Activated T-cell treated with anti-CD3 and anti-CD28 coated beads, Interleukin-2, amount 50 U/mL, for 1 hour (primary cell): ENCODE measurements at places on chromosomes 5 and 9.

- no peak for DNase-seq
Observed at GRCh38 chr5:40678026-40678425, 1.7 kb upstream of the PTGER4 start.

DNA sequence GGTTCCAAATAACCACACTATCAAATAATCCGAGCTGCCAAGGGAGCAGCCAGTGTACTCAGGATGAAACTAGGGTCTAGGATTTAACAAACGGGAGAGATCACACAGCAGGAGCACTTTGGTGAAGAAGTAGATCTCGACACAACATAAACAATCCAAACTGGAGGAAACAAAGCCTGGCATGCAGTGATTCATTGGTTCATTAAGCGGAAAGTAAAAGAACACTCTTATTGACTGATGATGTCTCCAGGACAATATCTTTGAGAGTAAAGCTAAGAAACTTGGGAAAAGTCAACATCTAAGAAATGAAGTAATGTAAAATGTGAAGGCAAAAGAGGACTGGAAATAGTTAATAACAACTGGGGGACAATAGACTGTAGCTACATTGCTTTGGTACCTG is 1478.3 kb upstream of the CDH9 start:
- DNase-seq = no peak

GRCh38 chr5:2167671-2168070 is 284.9 kb upstream of the IRX4 start:
- DNase-seq = no peak

DNA sequence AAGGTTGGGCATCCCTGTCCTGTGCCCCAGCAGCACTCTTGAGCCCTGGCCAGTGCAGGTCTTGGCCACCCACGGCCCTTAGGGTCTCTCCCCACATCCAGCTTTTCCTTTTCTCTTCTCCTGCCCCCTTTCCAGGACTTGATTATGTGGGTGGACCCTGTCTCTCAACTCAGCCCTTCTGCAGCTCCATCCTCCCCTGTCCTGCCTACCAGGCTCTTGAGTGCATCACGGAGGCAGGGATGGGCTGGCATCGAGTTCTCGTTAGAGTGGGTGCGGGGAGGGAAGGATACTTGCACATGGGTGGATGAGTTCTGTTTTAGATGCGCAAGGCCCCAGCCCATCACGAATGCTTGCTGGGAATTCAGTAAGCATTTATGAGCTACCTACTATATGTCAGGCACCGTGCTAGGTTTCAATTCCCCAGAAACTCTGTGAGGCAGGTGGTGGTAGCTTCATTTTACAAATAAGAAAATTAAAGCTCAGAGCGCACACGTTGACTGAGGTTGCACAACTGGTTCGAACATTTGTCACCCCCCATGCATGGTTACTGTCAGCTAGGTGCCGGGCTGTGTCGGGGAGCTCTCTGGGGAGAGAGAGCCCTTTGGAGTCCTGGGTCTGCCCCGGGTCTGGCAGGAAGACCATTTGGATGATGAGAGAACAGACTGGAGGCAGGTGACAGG is 144.6 kb upstream of the PITX1 start:
- no peak for DNase-seq

DNA sequence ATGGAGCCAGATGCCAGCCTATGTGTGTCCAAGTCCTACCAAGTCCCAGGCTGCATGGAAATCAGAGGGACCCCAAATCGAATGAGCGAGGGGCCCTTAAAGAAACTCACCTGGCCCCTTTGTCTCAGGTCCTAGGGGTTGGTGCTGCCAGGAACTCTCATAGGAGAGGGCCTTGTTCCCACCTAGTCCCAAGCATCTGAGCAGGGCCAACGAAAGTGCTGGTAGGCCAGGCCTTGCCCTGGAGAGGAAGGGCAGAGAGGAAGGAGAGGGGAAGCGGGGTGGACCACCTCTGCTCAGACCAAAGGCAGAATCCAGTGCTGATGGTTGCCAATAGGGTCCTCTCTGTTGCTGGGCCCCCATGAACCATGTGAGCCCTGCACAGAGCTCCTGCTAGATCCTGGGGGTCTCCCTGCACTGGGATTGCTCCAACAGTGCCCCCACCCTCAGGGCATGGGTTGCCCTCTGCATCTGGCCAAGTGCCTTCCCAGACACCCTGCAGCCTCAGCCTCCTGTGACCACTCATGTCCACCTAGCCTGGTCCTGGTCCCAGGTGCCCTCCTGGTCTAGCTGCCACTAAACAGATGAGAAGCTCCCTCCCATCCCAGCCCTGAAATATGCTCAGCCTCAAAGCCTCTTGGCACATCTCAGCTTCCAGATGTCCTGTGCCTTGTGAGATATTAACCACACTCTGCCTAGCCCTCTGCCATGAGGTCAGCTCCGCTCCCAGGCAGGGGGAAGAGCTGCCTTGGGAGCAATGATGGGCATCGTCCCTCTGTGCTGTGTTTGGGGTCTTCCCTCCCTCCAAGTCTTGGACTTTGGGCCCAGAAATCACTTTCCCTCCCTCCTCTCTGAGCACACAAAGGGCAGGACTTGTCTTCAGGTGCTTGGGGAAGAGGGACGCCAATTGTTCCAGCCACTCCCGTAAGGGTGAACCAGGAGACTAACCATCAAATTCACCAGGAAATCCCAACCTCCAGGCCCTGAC is 109.6 kb downstream of the ADAMTS2 start:
- DNase-seq = no peak

DNA sequence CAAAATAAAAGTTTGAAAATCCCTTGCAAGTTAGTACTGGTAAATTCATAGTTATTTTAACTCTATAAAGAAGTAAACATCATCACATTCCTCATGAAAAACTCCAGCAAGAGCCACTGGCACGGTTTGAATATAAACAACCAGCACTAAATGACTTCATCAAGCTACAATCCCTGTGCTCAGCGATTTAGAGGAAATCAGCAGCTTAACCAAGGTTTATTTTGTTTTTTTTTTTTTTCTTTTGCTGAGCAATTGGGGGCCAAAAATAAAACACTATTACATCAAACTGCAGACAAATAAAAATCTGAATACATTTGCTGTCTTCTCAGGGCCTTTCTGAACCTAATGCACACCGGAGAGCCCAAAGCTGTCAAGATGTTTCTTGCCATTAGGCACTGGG is 106.2 kb upstream of the SLC24A2 start:
- no peak for DNase-seq

DNA sequence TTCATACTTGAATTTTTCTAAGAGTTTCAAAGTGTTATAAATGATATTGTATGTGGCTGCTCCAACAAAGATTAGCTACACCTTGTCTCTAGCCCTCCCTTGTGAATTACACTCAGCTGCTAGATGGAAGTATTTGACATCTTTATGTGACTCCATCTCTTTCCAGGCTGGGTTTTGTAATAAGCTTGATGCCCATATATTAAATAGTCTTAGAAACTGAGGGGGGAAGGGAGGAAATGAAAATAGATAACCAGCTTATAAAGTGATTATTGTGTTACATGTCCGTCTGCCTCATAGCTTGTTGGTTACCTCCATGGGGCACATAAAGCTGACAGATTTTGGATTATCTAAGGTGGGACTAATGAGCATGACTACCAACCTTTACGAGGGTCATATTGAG is 63.4 kb downstream of the CD180 start:
- no peak for DNase-seq
